Endodermal cell (in vitro differentiated cells): ENCODE measurements at places on chromosomes 2 and 18.
A peak's percentile ranks its signal among the peaks of the same experiment; 100 is the strongest.

- H3K4me1 ChIP-seq: peaks cover 19% of the 10 kb centered on the region
- no peaks in the 10 kb centered on the region for H3K27me3 ChIP-seq
- H3K4me3 ChIP-seq: peak overlapping the region; percentile 57
- no peaks in the 10 kb centered on the region for H3K36me3 ChIP-seq
- no peak overlapping the region for H3K27ac ChIP-seq
Observed at GRCh38 chr2:160402997-160403979, 90.3 kb downstream of the RBMS1 start.

- peak overlapping the region; percentile 79 for H3K4me3 ChIP-seq
- no peaks in the 10 kb centered on the region for H3K36me3 ChIP-seq
- H3K27me3 ChIP-seq: peaks cover 44% of the 10 kb centered on the region
Observed at GRCh38 chr2:230068016-230068650, 591 bp downstream of the SLC16A14 start.

GRCh38 chr2:12727065-12727464 lies 10.3 kb downstream of the TRIB2 start:
- H3K4me3 ChIP-seq: no peak overlapping the region
- H3K4me1 ChIP-seq: no peaks in the 10 kb centered on the region
- peaks cover 11% of the 10 kb centered on the region for H3K36me3 ChIP-seq
- no peak overlapping the region for H3K27ac ChIP-seq
- DNase-seq: no peak
- H3K27me3 ChIP-seq: no peaks in the 10 kb centered on the region

DNA sequence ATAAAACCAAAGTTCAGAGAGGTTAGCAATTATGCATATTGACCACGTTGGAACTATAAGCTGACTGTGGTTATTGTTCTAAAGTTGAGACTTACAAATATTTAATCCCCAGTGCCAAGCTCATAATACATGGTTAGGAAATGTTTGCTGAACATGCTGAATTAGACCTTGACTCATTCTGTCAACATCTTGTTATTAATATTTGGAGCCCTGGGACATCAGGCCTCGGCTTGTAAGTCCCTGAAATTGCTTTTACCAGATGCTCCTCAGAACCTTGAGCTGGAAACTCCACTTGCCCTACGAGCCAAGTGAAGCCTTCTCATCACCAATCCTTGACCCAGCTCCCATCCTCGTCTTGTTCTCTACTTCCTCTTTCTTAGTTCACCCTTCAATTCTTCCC lies 21.2 kb downstream of the DYNAP start:
- H3K4me1 ChIP-seq: no peaks in the 10 kb centered on the region
- no peaks in the 10 kb centered on the region for H3K36me3 ChIP-seq
- H3K27ac ChIP-seq: no peak overlapping the region
- no peaks in the 10 kb centered on the region for H3K27me3 ChIP-seq
- H3K4me3 ChIP-seq: no peak overlapping the region

DNA sequence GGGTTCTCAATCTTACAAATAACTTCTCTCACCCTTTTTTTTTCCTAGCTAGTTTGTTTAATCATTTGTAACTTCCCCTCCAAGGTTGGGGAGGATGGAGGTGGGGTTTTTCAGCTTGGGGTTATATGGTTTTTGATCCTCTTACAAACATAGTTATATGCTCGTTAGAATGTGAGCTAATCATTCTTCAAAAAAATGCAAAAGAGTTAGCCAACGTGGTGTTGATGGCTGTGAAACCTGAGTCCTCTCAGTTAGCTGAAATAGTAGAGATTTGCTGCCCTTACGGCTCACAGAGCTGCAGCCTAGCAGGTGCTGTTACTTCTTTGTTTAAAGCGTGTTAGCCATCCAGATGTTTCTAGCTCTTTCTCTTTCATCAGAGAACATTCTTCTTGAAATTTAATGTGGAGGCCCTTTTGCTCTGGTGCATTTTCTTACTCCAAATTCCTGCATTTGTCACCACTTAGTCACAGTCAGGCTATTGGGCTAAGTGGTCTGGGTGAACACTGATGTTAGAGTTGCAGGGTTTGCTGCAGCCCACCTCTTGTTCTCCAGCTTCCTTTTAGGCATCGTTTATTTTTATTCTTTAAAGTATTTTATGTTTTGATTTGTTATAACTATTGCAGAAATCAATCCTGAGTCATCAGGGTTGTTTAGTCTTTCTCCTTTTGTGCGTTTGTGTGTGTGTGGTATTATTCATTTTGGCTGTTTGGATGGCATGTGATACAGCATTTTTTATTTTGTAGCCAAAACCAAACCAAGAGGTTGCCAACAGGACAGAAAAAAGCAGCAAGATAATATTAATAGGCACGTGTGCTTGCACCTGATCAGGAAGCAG lies 41.1 kb downstream of the LIMS1 start:
- no peaks in the 10 kb centered on the region for H3K27me3 ChIP-seq
- H3K4me3 ChIP-seq: no peak overlapping the region
- H3K27ac ChIP-seq: peak overlapping the region; percentile 36
- no peaks in the 10 kb centered on the region for H3K4me1 ChIP-seq
- no peak for DNase-seq

GRCh38 chr2:15385184-15385583 lies 175.9 kb downstream of the NBAS start:
- no peaks in the 10 kb centered on the region for H3K4me1 ChIP-seq
- no peak overlapping the region for H3K4me3 ChIP-seq
- no peaks in the 10 kb centered on the region for H3K27me3 ChIP-seq
- no peak for DNase-seq

GRCh38 chr2:138960191-138960590 lies 180.0 kb upstream of the NXPH2 start:
- no peak overlapping the region for H3K27ac ChIP-seq
- H3K4me1 ChIP-seq: no peaks in the 10 kb centered on the region
- H3K36me3 ChIP-seq: no peaks in the 10 kb centered on the region
- DNase-seq: no peak
- no peak overlapping the region for H3K4me3 ChIP-seq
- H3K27me3 ChIP-seq: no peaks in the 10 kb centered on the region

DNA sequence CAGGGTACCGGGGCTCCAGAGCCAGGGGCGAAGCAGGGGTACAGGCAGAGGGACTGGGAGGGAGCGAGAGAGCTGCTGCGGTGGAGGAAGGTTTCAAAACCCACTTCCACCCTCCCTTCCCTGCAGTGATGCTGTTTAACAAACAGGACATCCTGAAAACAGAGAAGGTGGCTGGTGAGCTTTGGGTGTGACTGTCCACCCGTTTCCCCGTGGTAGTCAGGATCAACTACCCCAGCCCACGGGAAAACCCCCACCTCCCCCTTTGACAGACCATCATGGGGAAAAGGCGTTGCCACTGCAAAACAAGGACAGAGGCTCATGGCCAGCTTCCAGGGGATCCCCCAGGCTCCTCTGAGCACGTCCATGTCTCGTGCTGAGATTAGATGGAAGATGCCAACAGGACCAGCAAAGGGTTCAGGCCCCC lies 12.9 kb downstream of the TMEM185B start:
- H3K4me1 ChIP-seq: no peaks in the 10 kb centered on the region
- no peaks in the 10 kb centered on the region for H3K27me3 ChIP-seq
- H3K4me3 ChIP-seq: no peak overlapping the region
- no peaks in the 10 kb centered on the region for H3K36me3 ChIP-seq
- DNase-seq: no peak
- no peak overlapping the region for H3K27ac ChIP-seq
